Hippocampal formation (tissue), 2 donors: ENCODE measurements at places on chromosomes 2 and 18.

GRCh38 chr2:105836840-105837692, 92.4 kb downstream of the NCK2 start:
- no peak for DNase-seq

- no peak for DNase-seq
Observed at GRCh38 chr2:169683425-169684134, 10.6 kb downstream of the CFAP210 start.

- no peak for DNase-seq
Observed at GRCh38 chr2:63856303-63856603, 14.6 kb downstream of the UGP2 start.

DNA sequence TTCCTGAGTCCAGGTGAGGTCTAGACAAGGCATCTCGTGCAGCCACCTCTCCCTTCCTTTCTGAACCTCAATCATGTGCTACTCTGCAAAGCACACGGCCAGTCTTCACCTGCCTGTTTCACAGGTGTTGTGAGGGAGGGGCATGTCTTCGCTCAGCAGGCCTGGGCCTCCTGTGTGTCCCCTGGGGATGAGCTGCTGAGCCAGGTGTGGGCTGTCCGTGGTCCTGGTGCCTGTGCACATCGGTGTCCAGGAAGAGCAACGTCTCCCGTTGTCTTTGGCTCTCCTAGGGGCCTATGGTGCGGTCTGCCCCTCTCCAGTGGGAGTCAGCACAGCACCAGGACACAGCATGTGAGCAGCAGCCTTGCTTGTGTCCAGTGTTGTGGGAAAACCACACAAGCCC, 16.7 kb downstream of the ARHGEF4 start:
- no peak for DNase-seq

DNA sequence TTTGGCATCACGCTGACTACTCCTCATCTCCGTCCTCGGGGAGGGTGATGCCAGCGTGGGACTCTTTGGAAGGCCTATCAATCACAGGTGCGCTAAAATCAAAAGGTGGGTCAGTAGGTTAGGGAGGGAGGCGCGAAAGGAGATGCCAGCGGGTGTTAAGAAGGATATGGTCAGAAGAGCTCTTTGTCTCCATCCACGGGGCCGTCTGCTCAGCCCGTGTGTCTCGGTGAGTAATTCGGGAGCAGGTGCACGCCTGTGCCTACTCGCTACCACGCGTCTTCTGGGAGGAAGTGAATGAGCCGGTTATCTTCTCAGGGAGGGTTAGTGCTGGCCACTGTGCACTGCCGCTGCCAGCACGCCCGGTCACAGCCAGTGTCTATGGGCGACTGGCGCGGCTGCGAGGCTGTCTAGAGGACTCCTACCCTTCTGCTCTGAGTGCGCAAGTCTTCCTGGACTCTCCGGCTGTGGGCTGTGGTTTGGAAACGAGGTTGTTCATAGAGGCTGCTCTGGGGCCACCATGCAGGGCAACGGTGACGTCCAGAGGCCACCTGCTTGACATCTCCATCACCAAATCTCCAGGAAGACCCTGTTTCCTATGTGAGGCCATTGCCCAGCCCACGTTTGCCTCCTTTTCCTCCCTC, 153.4 kb downstream of the MBP start:
- DNase-seq: no peak

GRCh38 chr2:218701806-218702205, 8.8 kb upstream of the TTLL4 start:
- peak; percentile 32 for DNase-seq

GRCh38 chr2:144801766-144802165, 281.8 kb upstream of the ZEB2 start:
- no peak for DNase-seq
